ENCODE measurements at places on chromosomes 4 and X.

GRCh38 chrX:134855751-134856150, 135.0 kb upstream of the SMIM10 start:
- DNase-seq: no peak

- peak; percentile 73 for DNase-seq
These were observed 8.3 kb upstream of the MAP7D3 start for GRCh38 chrX:136259543-136259942.

DNA sequence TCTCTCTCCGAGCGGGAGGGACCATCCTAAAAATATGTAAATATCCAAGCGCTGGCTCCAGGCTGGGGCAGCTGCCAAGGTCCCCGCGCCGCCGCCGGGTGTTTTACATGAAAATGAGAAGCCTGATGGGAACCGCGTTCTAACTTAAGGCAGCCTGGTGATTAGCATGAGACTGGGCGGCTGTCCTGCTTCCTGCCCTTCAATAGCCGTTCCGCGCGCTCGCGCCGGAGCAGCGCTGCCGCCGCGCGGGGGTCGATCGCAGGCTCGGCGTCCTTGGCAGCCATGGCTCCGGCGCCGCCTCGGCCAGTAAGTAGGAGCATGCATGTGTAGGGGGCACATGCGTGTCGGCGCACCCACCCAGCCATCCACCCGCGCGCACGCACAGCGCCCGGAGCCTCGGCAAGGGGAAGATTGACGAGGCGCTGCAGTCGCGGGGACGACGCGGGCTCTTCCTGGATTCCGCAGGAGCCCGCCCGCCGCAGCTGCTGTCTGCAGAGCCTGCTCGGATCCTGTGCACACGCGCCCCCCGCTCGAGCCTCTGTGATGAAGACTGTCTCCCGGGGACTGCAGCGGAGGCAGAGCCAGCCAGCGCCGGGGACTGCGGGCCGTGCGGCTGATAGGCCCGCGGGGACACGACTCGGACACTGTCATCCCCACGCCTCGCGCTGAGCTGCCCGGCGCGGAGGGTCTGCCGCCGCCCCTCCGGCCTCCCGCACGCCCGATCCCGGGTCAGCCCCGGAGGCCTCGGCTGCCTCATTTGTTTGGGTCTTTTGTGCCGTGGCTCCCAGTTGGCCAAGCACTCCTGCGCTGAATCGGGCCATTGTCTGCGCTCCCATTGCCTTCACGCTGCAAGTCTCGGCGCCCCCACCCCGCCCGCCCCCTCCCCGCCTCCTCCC, 734 bp downstream of the STOX2 start:
- DNase-seq: peak; percentile 8

DNA sequence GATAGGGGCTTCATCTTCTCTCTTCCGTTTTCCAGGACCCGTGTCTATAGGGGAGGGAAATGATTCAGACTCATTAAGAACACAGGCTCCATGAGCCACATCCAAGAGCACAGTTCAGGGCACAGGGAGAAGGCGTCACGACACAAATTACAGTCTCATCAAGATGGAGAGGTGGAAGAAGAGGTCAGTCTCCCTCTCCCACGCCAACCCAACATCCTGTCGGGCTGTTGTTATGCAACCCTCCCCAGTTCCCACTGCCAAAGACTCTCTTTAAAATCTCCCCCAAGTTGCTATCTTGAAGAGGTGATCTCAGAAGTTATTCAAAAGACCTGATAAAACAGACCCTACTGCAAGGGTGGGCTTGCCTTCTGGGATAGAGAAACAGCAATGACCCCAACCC, 12.6 kb downstream of the ZMYM3 start:
- DNase-seq: no peak

GRCh38 chr4:66606908-66607307, 936.6 kb upstream of the EPHA5 start:
- DNase-seq: no peak

DNA sequence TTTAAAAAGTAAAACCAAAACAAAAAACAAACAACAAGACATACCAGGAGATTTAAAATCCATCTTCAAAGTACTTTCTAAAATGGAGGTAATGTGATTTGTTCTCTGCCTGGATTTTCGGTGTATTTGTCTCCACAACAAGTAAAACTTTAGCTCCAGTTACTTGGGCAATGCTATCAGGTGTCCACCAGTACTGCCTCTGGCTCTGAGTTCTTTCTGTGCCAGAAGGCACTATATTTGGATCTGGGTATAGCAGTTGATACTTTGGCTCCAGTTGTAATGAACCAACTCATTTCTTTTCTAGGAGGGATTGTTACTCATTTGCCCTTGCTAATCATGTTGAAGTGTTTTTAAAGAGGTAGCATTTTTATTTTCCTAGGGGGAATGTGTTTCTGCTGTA, 9.5 kb upstream of the PDLIM5 start:
- no peak for DNase-seq

DNA sequence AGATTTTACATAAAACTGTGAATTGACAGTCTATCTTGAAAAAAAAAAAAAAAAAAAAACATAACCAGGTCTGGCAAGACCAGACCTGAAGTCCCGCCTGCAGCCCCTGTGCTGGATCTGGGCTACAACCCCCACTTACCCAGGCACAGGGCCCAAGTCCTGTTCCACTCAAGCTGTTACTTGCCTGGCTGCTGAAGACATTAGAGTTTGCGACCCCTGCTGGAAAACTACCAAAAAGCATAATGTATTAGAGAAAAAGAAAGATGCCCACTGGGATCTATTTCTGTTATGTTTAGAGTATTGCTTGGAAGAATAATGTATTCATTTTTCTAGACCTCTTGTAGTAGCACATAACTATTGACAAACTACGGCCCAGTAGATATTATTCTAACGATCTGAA, 4.7 kb downstream of the HS3ST1 start:
- DNase-seq: no peak

DNA sequence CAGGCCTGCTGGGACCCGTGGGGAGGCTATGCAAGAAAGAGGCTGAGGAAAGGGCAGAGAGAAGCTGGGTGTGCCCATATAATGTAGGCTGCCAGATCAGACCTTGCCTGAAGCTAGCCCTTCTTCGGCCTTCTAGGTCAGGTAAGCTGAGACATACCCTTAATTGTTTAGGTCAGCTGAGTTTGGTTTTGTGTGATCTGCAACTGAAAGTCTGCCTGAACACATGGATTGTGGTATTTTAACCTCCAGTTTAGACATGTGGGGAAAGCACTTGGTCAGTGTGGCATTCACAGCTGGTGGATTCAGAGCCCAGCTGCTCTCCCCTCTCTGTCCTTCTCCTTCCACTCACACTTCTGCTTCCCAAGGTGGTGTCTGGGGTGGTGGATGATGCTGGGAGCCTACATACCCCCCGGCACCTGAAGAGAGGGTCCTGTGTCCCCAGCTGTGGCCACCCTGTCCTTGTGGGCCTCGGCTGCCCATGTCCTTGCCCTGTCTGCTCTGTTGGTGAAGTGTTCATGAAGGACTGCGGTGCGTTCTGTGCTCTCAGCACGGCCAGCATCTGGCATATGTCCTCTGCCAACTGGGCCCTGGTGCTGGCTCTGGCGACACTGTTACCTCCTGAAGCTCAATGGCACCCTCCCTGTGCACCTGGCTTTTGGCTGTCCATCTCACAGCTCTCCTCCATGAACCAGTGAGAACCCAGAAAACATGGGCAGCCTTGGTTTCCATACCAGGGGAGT, 82.1 kb downstream of the NAT8L start:
- DNase-seq: no peak

GRCh38 chr4:875818-876423, 50.0 kb upstream of the CPLX1 start:
- DNase-seq: no peak

GRCh38 chr4:92387459-92388069, 83.8 kb downstream of the GRID2 start:
- peak; percentile 11 for DNase-seq

- no peak for DNase-seq
These were observed 951.2 kb downstream of the TECRL start for GRCh38 chr4:63458010-63458409.

DNA sequence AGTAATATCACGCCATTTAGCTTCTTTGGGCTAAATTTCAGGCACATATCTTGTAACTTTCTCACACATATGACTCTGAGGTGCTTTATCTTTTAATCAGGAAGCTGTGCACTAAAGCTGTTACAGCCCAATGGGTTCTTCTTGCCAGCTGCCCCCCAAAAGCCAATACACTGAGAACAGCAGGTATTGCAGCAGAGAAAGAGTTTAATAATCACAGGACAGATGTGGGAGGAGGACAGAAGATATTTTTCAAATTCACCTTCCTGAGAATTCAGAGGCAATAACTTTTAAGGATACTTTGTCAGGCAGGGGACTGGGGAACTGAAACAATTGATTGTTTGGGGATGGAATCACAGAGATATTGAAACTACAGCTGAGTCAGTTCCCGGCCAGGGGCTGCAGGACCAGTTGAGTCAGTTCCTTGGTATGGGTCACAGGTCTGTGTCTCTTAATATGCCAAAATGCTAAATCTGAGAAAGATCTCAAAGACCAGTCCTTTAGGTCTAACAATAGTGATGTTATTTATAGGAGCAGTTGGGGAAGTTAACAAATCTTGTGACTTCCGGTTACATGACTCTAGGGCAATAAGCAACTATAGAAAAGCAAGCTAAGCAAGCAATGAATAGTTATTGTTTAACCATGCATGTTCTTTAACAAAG, 28.1 kb downstream of the DDIT4L start:
- DNase-seq: no peak

DNA sequence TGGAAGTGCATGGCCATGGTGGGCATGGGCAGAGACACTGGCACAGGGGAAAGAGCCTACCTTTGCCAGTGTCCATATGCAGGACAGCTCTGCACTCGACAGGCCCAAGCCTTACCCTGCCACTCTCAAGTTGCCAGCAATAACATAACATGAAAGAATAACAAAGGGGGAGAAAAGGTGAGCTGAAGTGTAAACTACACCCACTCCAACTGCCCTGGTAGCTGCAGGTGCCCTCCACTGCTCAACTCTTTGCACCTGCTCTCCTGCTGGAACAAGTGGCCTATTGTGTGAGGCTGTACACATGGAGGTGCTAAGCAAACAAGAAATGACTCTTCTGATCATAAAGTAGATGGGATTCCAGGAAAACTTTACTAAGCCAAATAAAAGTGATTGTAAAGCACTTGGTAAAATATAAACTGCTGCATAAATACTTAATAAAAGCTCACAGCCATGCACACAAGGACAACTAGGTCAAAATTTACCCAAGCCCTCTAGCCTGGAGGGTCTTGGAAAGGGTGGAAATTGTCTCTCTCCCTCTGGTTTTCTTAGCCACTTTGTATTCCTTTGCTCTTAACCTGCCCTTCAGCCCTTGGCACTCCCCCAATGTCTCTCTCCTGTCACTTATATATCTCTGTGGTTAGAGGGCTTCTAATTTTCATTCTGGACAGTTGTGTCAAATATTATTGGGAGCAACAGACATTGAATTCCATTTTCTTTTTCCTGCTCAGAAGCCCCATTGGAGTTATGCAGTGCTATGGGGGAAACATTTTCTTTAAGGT, 261.2 kb upstream of the GPC4 start:
- no peak for DNase-seq

- DNase-seq: no peak
These were observed 724.0 kb downstream of the ADGRL3 start for GRCh38 chr4:61924131-61924530.

- DNase-seq: no peak
These were observed 115.9 kb upstream of the PDLIM3 start for GRCh38 chr4:185651137-185651677.

Data from AG10803 (cell line).